IPS-NIHi11 (cell line): ENCODE measurements at places on chromosomes 1 and 21.
A peak's percentile ranks its signal among the peaks of the same experiment; 100 is the strongest.

GRCh38 chr1:208450958-208451357 is 206.8 kb upstream of the PLXNA2 start:
- DNase-seq: no peak

DNA sequence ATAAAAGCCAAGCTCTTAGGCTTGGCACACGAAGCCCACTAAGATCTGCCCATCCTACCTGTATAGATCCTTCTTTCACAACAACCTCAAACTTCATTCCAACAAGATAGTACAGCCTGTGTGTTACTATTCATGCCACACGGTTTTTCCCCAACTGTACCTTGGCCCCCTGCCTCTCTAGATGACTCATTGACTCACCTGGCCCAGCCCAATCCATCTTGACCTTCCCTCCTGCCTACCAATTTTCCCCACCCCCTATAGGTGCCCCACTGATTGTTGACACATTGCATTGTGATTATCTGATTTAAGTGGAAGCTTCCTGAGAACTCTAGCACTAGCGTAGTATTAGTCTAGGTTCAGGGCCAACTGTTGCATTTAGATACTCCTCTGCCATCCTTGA is 2.0 kb upstream of the CD101 start:
- no peak for DNase-seq

- no peak for DNase-seq
Observed at GRCh38 chr1:30242168-30242567, 481.2 kb downstream of the MATN1 start.

GRCh38 chr1:203197625-203198024 is 11.1 kb upstream of the CHI3L1 start:
- no peak for DNase-seq

- no peak for DNase-seq
Observed at GRCh38 chr1:23079025-23079424, 59.8 kb downstream of the KDM1A start.

- no peak for DNase-seq
Observed at GRCh38 chr1:230149751-230150584, 82.9 kb downstream of the GALNT2 start.

- peak; percentile 73 for DNase-seq
Observed at GRCh38 chr1:76901158-76901767, 34.0 kb downstream of the ST6GALNAC5 start.

DNA sequence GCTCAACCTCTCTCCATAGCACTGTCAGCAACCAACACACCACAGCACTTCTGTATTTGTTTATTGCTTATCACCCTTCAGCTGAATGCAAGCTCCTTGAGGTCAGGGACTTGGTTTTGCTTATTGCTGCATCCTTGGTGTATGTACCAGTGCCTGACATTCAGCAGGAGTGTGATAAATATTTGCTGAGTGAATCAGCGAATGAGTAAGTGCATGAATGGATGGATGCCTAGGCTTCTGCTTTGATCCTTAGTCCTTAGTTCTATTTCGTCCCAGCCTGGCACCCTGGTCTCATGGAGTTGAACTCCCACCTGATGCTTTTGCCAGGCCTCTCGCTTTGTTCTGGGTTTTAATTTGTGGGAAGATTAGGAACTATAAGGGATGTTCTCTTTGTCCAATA is 88.2 kb downstream of the ZSCAN20 start:
- DNase-seq: no peak

DNA sequence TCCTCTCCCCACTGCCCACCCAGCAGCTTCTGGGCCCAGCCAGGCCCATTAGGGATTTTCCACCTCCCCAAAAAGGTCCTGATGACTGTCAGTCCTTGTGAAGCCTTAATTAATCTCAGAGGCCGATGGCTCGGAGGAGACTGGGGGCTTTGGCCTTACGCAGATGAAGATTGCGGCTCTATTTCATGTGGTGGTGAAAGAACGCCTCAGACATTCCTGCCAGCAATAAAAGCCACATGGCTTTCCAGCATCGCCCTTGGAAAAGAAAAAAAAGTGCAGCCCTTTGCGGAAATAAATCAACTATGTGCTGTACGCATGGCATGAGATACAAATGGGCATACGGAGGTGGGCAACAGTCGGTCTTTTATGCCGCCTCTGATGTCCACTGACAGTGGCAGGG is 6.6 kb upstream of the RUNX3 start:
- no peak for DNase-seq

GRCh38 chr1:18009478-18009961 is 98.1 kb upstream of the IGSF21 start:
- DNase-seq: no peak

DNA sequence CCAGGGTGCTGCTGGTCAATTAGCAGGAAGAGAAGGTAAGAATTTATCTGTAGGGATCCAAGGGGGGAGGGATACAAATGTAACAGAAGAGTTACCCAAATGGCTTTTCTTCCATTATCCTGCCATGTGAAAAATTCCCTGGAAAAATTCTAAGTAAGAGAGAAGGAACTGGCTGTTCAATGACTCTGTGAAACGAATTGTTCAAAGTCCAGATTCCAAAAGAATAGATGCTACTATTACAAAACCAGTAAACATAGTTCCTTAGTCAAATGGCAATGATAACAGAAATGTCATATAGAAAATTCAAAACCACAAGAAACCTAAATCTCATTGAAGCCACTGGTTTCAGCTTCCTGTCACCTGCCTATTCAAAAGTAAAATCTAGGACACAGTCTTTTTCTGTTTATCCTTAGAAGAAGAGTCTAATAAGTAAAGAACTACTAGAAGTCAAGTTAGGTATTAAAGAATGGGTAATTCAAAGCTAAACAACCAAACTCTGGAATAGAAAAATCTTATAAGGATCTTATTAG is 102.6 kb downstream of the ZNF644 start:
- no peak for DNase-seq

- DNase-seq: no peak
Observed at GRCh38 chr1:56968878-56969495, 3.2 kb upstream of the C8B start.

- no peak for DNase-seq
Observed at GRCh38 chr1:241202401-241202800, 154.6 kb downstream of the RGS7 start.

GRCh38 chr1:232176222-232176621 is 453.7 kb downstream of the SIPA1L2 start:
- DNase-seq: no peak

DNA sequence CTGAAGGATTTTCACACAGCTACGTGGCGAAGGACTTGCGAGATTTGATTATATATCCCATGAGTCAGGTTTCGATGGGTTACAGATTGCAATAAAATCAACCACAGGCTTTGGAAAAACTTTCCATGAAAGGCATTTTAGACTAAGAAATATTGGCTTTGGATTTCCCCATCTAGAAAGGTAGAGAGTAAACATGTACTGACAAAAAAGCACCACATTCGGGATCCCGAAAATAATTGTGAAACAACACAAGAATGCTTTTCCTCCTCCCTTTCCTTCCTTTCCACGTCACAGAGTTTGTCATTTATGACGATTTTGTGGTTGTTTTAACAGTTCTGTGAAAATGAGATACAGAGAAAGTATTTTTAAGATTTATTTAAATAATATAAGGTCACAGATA is 38.5 kb downstream of the TGFB2 start:
- no peak for DNase-seq

DNA sequence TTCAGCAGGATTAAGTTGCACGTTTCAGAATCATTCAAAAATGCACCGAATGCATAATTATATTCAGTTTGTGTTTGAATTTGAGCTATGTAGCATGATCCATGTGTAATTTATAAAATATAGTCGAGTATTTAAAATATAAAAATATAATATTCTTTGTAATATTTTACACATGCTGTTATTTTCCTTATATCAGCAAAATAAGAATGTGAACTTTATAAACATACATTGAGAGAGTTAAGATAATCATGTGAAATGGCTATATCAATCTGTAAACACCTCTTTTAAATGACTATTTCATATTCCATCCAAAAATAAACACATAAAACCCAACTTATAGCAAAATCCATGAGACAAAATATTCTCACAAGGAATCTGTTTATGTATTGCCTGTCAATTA is 303.7 kb downstream of the LRRC7 start:
- DNase-seq: no peak

- DNase-seq: peak; percentile 68
Observed at GRCh38 chr1:58515794-58516401, 30.6 kb downstream of the OMA1 start.

DNA sequence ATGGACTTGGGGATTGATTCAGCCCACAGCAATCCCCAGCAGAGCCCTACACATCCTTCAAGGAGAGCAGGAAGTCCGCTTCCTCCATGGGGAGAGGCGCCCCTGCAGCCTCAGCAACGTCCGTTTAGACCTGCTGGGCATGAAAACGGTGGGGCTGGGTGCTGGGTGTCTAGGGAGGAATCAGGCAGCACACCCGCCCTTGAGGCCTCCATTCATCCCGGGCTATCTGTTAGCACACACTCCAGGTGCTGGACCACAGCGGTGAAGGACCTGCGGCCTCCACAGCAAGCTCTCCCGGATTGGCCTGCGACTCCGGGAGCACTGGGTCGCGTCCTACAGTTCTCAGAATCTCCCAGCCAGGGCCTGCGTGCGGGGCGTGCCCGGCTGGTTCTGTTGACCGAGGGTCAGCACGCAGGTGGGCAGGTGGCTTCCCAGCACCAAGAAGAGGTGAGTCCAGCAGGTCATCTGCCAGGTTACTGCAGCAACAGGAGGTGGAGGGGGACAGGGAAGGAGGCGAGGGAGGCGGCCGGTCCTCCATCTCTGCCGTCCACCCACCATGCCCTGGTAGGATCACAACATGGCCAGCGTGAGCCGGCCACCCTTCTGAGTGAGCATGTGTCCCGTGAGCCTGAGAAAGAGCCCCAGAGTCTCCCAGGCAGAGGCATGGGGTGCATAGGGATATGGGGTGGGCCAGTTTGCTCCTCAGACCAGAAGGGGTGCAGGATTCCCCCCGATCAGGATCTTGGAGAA is 96.6 kb downstream of the RIPK4 start:
- DNase-seq: no peak

DNA sequence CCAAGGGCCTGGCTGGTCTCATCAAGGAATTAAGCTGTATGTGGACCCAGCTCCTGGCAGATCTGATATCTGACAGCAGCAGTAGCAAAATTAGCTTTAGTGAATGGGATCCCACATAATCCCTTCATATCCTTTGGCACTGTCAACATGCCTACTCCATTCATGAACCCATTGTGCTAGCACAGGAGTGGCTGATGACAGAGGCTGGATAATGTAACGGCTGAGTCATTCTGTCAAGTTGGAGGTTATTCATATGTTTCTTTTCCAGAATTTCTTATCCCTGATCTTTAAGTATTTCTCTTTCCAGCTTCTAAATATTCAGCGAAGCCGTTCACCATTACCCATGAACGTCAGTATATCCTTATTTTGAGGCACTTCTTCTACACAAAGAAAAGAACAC is 84.3 kb downstream of the EXTL2 start:
- no peak for DNase-seq

GRCh38 chr1:65319141-65319540 is 9.8 kb downstream of the DNAJC6 start:
- no peak for DNase-seq

DNA sequence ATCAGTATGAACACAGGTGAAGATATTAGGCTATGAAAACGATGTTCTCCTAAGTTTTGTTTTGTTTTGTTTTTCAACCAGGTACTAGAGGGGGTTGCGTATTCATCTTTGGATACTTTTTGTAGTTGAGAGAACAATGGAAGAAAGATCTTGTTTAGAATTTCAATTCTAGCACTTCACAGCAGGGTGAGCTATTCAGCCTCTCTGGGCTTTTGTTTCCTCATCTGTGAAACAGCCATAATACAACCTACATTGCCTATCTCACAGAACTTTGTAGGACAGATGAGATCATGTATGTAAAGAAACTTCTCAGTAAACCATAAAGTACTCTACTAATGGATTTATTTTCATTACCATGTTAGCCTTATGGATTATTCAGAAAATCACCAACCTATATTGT is 199.5 kb downstream of the GPATCH2 start:
- DNase-seq: no peak

- no peak for DNase-seq
Observed at GRCh38 chr21:28334407-28334806, 658.3 kb downstream of the LTN1 start.

DNA sequence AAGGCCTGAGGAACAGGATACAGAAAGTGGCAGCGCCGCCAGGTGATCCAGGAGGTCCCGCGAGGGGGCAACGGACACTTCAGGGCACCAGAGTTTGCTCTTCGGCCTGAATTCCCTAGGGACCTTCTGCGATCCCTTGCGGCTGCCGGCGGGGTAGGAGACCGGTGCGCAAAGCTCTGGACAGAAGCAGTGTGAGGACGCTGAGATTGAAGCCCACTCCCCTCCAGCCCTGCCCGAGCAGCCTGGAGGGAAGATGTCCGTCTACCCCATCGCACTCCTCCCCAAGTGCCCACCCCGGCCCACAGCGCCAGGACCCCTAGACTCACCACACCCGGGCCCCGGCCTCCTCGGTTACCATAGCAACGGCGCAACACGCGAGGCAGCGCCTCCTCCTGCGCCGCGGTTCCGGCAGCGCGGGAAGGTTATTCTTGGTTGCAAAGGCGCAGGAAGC is at the start of gene ANKRD45:
ANKRD45 (minus strand) TSS at position 361 of the 451 bp plus-strand sequence. CDS start 10,433 bp downstream, outside the sequence.
- peak; percentile 79 for DNase-seq

DNA sequence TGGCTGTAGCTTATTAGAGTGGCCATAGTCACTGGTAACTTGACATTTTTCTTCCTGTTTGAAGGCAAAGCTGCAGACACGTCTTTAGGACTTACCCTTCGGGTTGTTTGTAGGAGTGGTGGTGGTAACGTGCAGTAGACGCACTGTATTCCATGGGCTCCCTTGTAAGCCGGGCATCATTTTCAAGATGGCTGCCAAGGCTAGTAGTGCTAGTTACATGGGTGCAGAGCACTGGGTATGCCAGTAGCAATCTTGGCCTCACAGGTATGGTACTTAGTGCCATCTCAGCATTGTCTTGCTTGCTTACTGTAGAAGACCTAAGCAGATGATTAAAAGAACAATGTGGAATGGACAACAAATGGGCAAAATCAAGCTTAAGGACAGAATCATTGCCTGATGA is 1.9 kb downstream of the YBX1 start:
- no peak for DNase-seq

DNA sequence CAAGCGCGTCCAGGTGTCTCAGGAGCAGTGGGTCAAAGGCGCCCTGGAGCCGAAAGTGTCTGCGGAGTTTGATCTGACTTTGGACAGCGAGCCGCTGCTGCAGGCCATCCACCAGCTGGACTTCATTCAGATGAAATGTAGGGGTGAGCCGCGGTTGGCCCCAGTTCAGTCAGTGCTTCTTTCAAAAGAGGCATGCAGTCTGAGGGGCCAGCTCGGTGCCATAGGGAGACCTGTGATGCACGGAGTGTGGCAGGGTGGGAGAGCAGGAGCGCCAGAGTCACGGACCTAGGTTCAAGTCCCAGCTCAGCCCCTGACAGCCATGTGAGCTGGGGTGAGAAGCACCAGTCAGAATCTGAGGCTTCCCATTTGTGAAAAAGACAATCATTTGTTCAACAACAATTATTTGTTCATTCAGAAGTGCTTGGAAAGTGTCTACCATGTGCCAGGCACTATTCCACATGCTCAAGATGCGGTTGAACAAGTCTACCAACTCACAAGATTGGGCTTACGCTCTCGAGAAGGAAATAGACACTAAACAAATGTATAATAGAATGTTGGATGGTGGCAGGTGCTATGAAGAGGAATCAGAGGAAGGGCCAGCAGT is 39.5 kb upstream of the GNPAT start:
- no peak for DNase-seq

GRCh38 chr1:192633533-192634253 is 2.3 kb upstream of the RGS13 start:
- DNase-seq: no peak
